Frontal cortex (tissue), 4 donors: ENCODE measurements at places on chromosomes 1 and 21.

DNA sequence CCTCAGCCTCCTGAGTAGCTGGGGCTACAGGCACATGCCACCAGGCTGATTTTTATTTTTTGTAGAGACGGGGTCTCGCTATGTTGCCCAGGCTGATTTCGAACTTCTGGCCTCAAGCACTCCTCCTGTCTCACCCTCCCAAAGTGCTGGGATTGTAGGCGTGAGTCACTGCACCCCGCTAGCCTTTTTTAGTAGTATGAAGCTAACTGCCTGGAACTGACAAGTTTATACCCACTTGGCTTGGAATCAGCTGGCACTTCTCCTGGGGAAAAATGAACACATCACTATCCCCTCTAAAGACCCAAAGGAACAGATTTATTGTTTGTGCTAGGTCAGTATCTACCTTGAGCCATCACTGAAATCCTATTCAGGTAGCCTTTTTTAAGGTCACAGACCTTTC lies 19.0 kb downstream of the TMEM63A start:
- no peak for DNase-seq

DNA sequence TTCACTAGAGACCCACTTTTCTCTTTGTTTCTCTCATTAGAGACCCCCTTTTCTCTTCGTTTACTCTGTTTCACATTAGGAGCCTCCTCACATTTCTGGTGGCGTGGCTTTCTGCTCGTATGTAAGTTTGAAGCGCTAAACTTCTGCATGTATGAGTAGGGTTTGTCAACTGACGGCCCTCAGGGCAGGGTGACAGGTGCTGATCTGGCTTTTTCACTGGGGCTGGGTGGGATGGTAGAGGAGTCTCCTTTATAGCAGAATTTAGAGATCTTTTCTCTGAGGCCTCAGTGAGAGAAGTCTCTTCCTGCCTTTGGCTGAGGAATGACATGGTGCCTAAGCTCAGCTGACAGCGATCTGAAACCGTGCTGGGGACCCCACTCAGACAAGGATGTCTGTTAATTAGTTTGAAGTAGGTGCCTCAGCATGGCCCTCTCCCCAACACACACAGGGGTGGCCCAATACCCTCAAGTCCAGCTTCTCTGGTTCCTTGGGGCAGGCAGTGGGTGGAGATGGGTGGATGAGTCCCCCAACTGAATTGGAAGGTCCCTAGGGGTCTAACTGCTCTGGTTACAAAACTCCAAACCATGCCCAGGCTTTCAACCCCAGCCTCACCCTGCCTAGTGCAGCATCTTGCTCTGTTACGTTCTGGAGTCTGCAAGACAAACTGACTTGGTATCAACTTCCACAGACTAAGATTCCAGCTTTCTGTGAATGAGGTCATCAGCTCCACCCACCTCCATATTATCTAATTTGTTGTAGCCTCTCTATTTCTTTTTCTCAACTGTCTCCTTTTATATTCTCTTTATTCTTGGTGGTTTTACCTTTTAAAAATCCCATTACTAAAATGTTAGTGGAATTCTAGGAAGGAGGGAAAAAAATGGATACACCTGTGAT lies 3.2 kb downstream of the SLC1A7 start:
- no peak for DNase-seq

DNA sequence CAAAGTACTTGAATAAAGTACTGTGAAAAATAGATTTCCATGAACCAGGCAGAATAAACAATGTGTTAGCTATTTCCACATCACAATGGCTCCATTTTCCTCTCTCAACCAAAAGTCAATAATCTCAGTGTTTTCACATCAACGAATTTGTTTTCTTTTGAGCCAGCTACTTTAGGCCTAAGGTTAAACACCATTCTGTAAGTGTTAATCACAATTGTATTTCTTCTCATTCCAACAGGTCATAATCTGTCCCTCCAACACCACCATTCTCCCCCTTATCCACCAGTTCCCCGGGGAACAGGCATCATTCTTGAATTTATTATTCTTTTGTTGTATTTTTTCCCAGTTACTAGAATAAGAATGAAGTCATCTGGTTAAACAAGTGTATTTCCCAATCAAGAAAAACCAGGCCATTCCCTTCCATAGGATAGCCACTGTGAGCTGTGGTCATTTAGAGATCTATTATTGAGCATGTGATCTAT lies 66.2 kb upstream of the PALMD start:
- no peak for DNase-seq

GRCh38 chr1:40092706-40093639 lies 4.1 kb downstream of the PPT1 start:
- DNase-seq: no peak
